ENCODE measurements at places on chromosomes 13 and 19. TPM values are rescaled to one million over a fixed set of nuclear protein-coding genes. Genes with fewer than 3 reads are reported as not detected.

KIR3DL1 gene
- total RNA-seq, result not detected

LENG9 gene
- total RNA-seq, result 5.5 TPM

MARK4 gene
- total RNA-seq, result 12.8 TPM

GAPDHS gene
- not detected for total RNA-seq

DDX49 gene
- total RNA-seq, result 77.8 TPM

ACTMAP gene
- 3.9 TPM for total RNA-seq

PROZ gene
- total RNA-seq, result not detected

JSRP1 gene
- 0.15 TPM for total RNA-seq

Data from bronchus fibroblast of lung (primary cell).